ENCODE measurements at places on chromosomes 16 and 17. TPM values are rescaled to one million over a fixed set of nuclear protein-coding genes. Genes with fewer than 3 reads are reported as not detected.

GRCh38 chr16:15487336-15488284 lies 53.2 kb downstream of the BMERB1 start:
- DNase-seq = no peak

KRT33B gene
- not detected for total RNA-seq

DNA sequence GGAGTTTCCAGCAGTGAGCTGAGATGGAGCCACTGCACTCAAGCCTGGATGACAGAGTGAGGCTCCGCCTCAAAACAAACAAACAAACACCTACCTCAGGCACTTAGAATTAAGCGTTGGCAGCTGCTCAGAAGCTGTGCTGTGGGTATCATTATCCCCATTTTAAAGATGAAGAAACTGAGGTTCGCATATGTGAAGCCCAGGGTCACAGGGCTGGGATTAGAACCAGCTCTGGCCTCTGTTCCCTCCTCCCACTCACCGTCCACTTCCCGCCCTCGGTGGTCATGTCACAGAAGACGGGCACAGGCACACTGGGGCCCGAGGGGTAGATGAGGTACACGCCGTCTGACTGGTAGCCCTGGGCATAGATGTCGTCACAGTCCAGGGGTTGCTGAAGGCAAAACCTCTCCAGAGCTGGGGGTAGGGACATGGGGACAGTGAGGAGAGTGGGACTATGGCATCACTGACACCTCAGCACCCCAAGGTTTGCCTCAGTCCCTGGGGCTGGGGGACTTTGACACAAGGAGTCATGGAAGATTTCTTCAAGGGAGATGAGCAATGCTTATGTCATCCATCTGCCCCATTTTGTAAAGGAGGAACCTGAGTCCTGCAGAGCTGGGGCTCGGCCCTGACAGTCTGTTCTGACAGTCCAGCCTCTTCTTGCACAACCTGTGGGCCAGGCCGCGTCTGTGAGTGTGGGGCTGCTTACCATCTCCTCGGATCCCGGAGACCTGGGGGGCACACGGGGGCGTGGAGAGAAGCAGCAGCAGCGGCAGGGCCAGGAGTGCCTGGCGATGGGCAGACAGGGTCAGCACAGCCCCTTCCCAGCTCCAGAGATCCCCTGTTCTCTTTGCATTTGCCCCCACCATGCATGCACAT lies 700 bp downstream of the MFAP4 start:
- no peak for DNase-seq

DNA sequence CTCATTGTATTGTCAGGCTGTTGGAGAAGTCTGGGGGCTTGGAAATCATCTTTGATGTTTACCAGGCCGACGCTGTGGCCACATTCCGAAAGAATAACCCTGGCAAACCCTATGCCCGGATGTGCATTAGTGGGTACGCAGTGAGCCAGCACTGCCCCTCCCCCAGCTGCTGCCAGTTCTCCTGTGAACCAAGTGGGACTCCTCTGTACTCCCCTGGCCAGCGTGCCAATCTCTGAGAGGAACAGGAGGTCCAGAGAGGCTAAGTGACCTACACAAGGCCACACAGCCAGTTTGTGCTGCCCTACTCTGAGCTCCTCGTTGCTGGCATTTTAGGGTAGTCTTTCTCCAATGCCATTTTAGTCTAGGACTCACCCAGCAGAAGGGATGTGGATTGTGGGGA lies 1.9 kb upstream of the LLGL2 start:
- no peak for DNase-seq

DNA sequence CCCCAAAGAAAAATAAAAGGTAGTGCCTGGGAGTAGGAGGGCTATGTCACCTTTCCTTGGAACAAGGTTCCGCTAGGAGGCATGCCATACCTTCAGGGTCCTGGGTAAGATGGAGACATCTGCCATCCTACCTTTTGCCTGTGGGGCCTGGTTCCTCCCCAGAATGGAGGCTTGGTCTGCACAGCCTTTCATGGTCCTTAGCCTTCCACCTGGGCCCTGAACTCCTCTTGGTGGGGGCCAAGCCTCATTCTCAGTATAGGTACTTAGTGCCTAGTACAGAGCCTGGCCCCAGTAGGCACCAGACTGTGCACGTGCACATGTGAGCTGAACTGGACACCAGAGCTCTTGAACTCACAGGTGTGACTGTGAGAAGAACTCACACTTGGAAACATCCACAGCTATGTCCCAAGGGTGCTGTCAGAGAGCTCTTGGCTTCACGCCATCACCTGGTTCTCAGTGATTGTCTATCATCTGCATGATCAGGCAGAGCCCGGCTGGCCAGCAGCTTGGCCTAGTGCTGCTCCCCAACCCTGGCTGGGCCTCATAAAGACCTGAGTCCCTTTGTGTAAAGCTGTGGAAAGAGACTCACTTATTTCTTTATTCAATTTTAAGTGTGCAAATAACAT lies 143.2 kb downstream of the SOCS1 start:
- no peak for DNase-seq

DNA sequence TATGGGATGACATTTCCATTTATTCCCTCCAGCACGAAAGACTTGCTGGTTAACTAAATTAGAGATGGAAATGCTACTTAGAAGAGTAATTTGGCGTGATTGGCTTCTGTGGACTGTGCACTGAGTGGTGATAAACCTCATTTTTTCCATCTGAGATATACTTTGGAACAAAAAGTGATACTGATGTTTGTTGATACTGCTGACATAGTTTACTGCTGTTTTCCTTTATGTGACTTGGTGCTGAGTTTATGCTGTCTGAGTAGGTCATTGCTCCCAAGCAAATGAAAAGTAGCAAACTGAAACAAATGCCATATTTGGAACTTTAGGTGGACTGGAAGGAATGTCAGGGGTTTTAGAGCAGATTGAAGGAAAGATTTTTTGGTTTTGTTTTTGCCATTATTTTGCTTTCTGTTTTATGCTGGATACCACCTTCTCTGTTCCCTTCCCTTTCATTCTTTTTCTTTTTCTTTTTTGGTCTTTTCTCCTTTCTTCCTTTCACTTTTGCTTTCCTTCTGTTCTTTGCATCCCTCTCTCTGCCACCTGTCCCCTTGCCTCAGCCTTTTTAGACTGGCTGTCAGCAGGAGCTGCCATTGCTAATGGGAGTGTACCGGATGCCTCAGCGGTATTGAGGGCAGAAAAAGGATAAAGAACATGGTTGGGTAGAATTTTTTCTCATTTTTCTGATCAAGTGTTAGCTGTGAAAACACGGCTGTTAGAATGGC lies 41.8 kb downstream of the NUP93 start:
- no peak for DNase-seq

GRCh38 chr17:36500745-36501225 lies 14.3 kb downstream of the ZNHIT3 start:
- DNase-seq = no peak

GRCh38 chr17:61579961-61580360 lies 11.1 kb downstream of the NACA2 start:
- no peak for DNase-seq

KRT20 gene
- total RNA-seq = 0.19 TPM

YPEL3 gene
- 4.4 TPM for total RNA-seq

EXOC7 gene
- 106 TPM for total RNA-seq

- no peak for DNase-seq
Measured at GRCh38 chr17:61986898-61987297, 59.1 kb upstream of the INTS2 start.

MYH2 gene
- not detected for total RNA-seq

FOXN1 gene
- total RNA-seq = not detected

DNA sequence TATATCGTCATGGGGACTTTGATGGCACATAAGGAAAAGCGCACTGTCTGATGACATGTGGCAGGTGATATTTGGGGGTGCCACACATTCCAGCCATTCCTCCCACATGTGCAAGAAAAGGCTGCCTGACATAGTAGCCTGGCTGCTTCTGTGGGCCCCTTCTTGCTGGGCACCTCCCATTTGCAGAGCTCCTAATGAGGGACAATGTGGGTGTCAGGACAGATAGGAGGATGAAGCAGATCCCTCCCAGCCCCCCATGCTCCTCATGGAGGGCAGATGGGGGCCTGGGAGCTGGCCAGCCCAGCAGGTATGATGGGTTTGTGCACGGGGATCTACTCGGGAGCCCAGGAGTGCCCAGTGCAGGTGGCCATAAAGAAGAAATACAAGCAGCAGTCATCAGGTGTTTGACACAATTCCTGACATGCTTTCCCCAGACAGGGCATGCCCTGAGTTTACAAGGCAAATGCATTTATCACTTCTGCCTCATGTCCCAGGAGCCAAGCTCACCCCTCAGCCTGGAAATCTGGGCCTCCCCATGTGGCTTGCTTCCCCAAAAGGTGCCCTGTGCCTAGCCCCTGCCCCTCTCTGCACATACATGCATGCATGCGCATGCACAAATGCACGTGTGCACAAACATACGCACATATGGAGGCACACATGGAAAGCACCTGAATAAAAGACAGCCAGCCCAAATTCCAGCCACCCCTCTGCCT lies 260.6 kb upstream of the RPL38 start:
- DNase-seq = no peak

TBC1D16 gene
- total RNA-seq = 3.3 TPM

DNA sequence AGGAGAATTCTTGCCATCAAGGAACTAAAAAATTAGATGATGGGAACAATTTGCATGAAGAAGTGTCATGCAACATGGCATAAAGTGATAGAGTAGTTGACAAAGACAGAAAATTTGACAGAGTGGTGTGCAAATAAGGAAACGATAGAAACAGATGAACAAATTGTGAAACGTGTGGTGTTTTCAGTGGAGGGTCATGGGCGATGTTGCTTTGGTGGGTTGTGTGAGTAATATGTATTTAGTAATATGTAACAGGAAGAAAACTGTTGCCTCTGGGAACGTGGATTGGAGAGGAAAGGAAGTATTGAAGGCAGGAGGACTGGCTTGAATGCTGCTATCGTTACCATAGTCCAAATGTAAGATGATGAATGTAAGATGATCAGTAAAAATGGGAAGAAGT lies 3.6 kb downstream of the COX10 start:
- DNase-seq = no peak

MPP2 gene
- 0.54 TPM for total RNA-seq

GRCh38 chr17:76365256-76365903 lies 11.7 kb upstream of the PRPSAP1 start:
- no peak for DNase-seq

DNA sequence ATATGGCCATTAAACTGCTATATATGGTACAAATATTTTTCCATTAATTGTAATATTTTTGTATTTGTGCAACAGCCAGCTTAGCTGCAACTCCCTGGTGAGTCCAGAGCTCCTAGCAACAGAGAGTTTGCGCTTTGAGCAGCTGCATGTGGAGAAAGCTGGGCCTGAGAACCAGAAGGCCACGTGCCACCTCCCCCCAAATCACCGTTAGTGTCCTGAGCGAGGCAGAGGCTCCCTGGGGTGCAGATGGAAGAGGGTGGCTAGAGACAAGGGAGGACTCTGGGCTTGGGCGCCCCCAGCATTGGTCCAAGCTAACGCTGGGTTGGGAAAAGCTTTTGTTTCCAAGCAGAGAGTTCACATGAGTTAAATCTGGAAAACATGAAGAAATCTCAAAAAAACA lies 41.6 kb downstream of the HSBP1 start:
- no peak for DNase-seq

DNA sequence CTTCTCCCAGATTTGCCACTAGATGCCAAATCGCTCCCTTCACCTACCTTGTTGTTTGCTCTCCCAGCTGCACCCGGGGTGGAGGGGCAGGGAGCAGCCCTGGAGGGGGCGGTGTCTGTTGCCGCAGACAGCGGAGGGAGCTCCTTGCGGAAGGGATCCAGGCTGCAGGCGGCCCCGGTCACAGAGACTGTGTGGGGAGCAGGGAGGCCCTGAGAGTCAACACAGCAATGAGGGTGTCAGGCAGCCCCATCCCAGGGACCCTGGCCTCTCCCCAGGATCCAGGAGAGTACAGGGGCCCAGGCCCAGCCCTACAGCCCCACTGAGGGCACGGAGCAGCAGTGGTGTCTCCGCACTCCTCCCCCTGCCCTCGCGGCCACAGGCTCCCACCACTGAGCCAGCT lies 50.5 kb upstream of the CHMP6 start:
- DNase-seq = no peak

- no peak for DNase-seq
Measured at GRCh38 chr17:36999471-36999870, 50.7 kb downstream of the AATF start.

GRCh38 chr16:78684655-78685375 lies 585.4 kb downstream of the WWOX start:
- no peak for DNase-seq

DNA sequence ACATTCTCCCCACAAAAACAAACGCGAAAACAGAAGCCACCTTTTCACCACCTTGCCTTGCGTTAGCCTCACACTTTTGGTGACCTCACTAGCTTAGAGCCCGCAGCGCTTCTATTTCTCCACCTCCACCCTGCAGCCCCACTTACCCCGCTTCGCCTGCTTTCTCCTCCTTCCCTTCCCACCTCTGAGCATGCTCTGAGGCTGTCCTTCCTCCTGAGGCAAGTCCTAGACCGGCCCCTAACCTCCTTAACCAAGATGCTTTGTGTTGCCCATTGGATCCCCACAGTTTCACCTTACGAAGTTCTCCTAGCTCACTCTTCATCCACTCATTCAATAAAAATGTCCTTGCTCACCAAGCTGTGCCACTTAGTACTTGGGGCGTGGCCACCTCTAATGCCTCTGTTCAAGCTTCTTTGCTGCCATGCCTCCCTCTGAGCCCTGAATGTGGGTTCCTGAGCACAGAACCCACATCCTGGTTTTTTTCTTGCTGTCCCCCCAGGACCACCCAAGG lies 1.3 kb downstream of the GNGT2 start:
- DNase-seq = no peak

DNA sequence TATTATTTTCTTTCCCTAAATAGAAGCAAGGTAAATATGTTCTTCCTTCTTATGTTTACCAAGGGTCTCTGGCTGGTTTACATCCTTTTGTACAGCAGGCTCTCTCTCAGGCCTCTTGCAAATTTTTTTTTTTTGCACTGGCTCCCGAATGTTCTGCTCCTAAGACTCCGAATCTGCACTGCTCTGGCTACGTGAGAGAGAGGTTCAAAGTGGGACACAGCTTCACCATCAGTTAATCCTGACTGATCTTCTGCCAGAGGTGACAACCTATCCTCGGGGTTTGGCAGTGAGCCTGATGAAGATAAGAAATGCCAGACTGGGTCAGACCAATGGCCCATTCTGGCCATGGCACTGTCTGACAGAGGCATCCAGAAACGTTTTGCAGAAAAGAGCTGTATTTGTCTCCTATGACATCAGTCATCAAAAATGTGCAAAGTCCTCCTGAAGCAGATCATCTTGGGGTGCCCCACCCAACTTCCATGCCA lies 136.9 kb downstream of the GRIN2A start:
- no peak for DNase-seq

GRCh38 chr16:4362476-4363135 lies 9.0 kb upstream of the VASN start:
- DNase-seq = no peak

GRCh38 chr16:4474192-4474961 lies at the start of gene NMRAL1:
TSS of gene NMRAL1 (minus strand) at chr16:4474625. CDS start at chr16:4474132, 493 bp downstream.
- DNase-seq = peak; percentile 72

DNA sequence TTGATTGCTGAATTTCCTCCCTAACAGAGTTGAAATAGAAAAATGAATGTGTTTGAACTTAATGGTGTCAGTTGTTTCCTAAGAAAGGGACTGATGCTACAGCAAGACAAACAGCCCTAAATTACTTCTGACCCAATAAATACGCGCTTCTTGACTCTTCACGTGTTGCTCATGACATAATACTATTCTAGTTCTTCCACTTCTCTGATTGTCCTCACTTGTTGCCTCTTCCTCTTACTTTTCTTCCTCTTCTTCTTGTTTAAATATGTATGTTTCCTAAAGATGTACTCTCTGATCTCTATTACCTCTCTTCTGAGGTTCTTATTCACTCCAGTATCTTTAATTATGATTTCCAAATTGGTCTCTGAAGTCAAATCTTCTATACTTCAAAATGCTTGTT lies 32.4 kb downstream of the RNF43 start:
- DNase-seq = no peak

TVP23A gene
- total RNA-seq = 0.14 TPM

- DNase-seq = no peak
Measured at GRCh38 chr16:35570946-35571345, 2111.5 kb downstream of the TP53TG3F start.

SMIM5 gene
- not detected for total RNA-seq

Measured in activated T-cell treated with anti-CD3 and anti-CD28 coated beads, Interleukin-2, amount 50 U/mL, for 4 hours (primary cell).